ENCODE measurements at places on chromosomes 7 and 10.

DNA sequence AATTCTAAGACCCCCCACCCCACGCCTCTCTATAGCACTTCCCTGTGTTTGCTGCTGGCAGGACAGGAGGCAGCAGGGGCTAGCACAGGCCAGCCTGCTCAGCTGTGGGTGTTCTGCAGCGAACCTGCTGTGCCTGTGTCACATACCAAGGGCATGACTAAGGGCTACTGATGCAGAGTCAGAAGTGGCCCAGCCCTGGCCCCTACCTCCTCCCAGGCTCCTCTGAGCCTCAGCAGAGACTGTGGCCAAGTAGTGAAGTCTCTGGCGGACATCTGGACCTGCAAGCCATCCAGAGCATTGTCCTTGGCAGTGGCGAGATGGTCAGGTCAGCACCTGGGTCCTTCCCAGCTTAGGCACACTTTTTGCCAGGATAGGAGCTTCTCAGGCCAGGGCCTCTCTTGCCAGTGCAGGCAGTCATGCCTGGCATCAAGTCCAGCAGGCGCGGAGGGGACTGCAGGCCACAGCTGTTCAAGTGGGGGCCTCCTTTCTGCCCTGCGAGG lies 116.3 kb upstream of the RET start:
- DNase-seq, result peak; percentile 67

DNA sequence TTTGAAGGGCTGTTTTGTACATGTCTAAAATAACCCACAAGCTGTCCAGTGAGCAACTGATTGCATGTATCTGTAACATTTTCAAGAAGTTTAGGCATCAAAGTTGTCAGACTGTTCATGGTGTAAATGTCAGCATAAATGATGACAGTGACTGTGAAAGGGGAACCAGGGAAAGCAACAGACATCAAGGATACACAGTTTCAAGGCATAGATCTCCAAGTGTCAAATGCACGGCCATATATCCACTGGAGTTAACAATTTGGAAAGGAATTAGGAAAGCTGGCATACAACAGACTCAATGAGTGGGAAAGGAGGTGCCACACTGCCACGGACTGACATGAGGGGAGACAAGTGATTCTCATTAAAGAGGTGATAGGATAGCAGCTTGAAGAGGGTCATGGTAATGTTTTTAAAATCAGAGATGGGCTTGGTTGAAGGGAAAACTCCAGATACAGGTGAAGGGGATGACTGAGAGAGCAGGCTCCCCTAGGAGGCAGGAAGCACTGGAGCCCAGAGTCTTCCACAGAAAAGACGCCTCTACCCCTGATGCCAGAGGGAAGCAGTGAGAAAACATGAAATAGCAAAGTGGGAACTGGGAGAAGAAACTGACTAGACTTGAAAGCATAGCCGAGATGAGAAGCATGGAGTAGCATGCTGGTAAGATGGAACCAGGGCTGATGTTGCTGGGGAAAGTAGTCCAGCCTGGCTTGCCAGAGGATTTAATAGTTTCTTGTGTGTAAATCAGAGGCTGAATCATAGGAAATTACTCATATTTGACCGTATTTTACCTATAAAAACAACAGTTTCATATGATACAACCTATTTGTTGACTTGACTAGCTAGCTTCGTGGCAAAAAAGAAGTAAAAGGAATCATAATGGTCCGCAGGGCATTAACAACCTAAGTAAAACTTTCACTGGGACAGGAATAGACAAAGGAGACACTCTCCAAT lies 18.6 kb downstream of the NSMCE4A start:
- DNase-seq, result peak; percentile 76

- DNase-seq, result peak; percentile 95
Observed at GRCh38 chr7:131164025-131164925, 163.4 kb upstream of the MKLN1 start.

DNA sequence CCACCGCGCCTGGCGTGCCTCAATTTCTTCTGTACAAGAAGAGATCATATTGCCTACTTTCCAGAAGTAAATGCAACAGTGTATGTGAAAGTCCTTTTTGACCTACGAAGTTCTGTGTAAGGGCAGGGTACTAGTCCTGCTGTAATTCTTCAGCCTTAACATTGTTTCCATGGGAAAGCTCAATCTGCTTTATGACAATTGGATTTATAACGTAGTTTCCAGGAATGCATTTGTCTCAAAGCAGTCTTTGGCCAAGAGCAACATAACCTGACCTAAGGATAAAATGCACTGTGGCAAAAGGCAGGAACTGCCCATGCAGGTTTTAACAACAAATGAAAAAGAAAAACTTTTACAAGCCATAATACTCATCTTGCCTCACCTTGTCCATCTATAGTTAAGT lies 108.1 kb upstream of the PODXL start:
- DNase-seq, result no peak

DNA sequence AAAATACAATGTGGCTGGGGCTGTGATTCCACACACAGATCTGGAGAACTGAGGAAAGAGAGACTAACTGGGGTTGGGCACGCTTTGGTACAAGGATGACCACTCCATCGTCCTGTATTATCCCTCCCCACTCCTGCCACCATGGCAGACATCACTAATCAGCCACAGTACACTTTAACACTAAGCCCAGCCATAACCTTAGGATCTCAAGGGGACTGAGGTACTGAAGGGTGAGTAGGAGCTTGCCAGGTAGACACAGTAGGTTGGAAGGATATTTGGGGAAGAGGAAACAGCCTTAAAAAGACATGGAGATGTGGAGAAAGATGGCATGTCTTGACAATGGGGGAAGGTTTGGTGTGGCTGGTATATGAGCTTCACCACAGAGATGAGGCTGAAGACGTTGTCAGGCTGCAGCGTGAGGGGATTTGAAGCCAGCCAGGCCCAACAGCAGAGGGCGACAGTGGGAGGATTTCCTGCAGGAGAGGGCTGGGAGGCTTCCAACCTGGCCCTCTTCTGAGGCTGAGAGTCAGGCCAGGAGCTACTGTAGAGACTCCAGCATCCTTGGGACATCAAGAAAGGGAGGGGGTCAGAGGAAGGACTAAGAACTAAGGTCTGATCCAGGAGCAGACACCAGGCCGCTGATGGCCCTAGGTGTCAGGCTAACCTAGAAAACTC lies 58.6 kb upstream of the COL13A1 start:
- DNase-seq, result peak; percentile 32

GRCh38 chr10:86411852-86412560 lies 45.4 kb upstream of the GRID1 start:
- DNase-seq, result no peak

DNA sequence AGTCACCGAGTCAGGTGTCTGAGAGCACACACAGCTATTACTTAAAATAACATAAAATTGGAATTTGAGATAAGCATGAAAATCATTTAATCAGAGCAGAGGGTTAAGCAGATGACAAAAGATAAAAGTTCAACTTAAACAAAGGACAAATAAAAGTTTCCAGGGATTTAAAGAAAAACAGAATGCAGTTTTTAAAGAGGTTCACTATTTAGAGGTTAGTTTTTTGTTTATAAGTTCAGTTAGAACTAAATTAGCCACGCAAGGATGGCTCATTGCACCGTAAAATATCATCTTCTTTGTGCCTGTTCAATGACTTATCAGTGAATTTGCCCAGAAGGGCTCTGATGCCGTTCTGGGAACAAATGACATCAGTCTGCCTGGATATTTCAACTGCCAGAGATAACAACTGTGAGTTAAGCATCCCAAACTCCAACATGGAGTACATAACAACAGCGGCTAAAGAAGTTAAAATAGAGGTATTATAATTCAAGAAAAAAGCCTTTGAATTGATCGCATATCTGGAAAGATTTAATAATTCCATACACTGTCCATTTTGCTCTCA lies 107.8 kb downstream of the ANK3 start:
- peak; percentile 58 for DNase-seq

DNA sequence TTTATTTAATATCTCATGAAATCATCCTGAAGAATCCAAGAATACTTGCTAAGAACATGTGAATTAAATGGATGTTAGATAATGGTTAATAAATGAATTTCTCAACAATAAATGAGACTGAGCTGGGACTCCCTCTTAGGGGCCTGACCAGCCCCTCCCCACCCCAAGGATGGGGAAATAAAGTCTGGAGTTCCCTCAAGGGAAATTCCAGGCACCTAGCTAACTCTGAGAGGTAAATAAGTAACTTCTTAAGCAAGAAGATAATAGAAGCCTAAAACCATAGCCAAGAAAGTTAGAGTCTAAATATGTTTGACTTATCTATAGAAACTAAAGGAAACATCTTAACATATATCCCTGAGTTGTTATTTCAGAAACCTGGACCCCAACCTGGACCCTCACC lies 32.2 kb upstream of the PPP1R9A start:
- DNase-seq, result no peak

GRCh38 chr10:72764151-72764550 lies 72.2 kb downstream of the MCU start:
- peak; percentile 82 for DNase-seq

DNA sequence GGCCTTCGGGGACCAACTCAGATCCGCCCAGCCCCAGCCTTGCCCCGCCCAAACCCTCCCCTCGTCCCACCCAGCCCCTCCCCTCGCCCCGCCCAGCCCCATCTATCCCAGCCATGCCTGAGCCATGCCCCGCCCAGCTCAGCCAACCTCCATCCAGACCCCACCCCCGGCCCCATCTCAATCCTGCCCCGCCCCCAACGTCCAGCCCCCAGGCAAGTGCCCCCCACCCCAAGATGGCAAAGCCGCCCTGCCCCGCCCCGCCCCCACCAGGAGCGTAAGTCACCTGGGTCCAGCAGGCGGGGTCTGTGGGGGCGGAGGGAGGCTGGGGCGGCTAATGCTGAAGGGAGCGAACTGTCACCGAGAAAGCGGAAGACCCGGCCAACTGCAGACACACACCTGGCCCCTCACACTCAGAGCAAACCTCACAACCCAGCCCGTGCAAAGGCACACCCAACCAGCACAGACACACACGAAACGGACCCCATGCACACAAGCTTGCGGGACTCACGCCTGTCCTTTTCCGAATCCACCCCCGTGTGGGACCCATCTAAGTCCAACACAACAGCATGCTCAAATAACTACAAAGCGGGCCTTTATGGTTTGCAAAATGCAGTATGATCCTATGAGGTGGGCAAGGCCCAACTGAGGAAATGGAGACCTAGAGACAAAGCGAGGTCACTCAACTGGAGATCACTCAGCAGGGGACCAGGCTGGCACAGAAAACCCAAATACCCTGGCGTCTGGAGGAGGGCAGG lies 11.5 kb upstream of the OGA start:
- DNase-seq, result no peak
